MM.1S (cell line): ENCODE measurements at places on chromosomes 5 and 9.
A peak's percentile ranks its signal among the peaks of the same experiment; 100 is the strongest.

DNA sequence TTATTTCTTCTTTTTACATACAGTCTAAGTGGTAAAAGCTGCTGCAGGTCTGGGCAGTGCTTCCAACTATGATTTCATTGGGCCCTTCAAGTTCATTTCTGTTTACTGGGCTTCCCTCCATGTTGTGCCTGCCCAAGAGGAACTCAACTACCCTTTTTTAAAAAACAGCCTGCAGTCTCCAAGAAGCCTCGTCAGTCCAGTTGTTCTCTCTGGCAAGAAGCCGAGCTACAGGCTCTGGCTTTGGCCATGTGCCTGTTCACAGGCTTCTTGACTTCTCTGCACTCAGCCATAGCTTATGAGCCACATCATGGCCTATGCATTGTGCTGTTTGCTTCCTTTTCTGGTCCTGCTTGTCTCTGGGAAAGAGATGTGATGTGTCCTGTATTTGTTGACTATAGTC is 119.7 kb upstream of the PJA2 start:
- no peak overlapping the region for H3K4me3 ChIP-seq

- H3K4me3 ChIP-seq, result no peak overlapping the region
- DNase-seq, result no peak
- H3K27ac ChIP-seq, result no peak overlapping the region
- H3K36me3 ChIP-seq, result no peaks in the 10 kb centered on the region
- H3K4me1 ChIP-seq, result no peaks in the 10 kb centered on the region
Observed at GRCh38 chr5:95237324-95237723, 47.6 kb downstream of the MCTP1 start.

DNA sequence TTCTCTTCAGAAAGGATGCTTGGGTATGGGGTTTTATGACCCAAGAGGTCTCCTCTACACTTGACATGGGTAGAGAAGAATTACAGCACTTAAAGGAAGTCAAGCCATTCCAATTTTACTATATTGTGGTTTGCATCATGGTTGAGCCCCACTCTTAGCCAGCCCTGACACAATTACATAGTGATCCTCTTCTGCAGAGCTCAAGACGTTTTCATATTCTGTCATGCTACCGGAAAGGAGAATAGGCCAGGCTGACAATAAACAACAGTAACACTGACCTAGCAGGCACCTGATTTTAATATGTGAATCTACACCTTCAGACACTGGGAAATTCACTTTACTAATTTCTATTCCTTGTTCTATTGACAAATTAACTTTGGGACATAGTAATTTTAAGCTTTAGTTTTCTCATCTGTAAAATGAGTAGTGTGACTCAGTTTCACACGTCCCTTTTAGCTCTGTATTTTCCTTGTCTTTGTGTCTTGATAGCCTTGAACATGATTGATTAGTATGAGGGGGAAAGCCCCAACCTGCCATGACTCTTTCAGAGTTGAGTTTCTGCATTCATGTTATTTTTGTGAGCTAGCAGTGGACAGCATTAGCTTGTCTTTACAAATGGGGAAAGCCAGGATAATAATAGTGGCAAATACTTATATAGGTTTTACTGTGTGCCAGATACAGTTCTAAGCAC is 83.8 kb downstream of the SV2C start:
- H3K27me3 ChIP-seq, result no peaks in the 10 kb centered on the region
- H3K4me3 ChIP-seq, result no peak overlapping the region
- H3K4me1 ChIP-seq, result no peaks in the 10 kb centered on the region
- no peaks in the 10 kb centered on the region for H3K36me3 ChIP-seq
- H3K27ac ChIP-seq, result no peak overlapping the region

- DNase-seq, result peak; percentile 50
- no peak overlapping the region for H3K27ac ChIP-seq
- H3K4me1 ChIP-seq, result peaks cover 5% of the 10 kb centered on the region; the same call in 1 of the 2 replicates
- peaks cover 62% of the 10 kb centered on the region for H3K27me3 ChIP-seq
- peak overlapping the region; percentile 32; the same call in 1 of the 2 replicates for H3K4me3 ChIP-seq
Observed at GRCh38 chr9:130235558-130236435, 29.8 kb upstream of the HMCN2 start.

GRCh38 chr9:93601063-93601462 is 24.7 kb downstream of the PHF2 start:
- no peak for DNase-seq
- H3K36me3 ChIP-seq, result no peaks in the 10 kb centered on the region
- H3K4me3 ChIP-seq, result no peak overlapping the region
- H3K4me1 ChIP-seq, result 0 out of 2 replicates have a peak, but pooled peaks cover 6% of the 10 kb centered on the region
- H3K27ac ChIP-seq, result no peak overlapping the region

DNA sequence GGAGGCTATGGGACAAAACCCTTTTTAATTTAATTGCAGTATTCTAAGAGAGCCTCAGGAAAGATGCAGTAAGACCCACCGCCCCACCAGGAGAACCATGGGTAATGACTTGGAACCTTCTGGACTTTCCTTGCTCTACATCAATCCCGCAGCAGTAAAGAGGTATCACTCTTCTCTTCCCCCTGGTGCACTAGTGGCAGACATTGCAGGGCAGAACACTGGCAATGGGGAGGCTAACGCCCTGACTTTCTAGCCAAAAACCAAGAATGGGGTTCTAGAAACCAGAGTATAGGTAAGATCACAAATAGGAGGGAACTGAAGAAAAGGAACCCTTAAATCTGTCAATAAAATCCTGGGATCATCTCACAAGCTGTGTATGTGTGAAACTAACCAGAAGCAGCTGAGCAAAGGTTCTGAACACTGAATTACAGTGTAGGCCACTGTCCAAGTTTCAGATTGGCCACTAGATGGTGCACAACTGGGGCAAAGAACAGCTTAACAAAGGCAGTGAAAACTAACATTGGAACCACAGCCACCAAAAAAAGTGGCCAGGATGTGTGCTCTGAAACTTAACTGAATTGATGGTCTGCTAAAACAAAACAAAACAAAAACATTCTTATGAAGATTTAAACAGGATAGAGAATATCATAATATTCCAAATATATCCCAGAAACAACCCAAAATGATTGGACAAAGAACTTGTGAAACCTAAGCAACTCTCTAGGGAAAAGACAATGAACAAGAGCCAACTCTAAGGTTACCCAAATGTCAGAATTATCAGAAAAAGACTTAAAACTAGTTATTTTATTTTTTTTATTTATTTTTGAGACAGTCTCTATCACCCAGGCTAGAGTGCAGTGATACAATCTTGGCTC is 6.6 kb upstream of the FAM151B start:
- H3K27ac ChIP-seq, result peak overlapping the region; percentile 13; the same call in 1 of the 2 replicates
- H3K27me3 ChIP-seq, result no peaks in the 10 kb centered on the region
- DNase-seq, result peak; percentile 67
- peaks cover 11% of the 10 kb centered on the region for H3K4me1 ChIP-seq

GRCh38 chr5:102582696-102583095 is 83.9 kb upstream of the SLCO6A1 start:
- no peak overlapping the region for H3K4me3 ChIP-seq
- no peaks in the 10 kb centered on the region for H3K27me3 ChIP-seq
- no peaks in the 10 kb centered on the region for H3K36me3 ChIP-seq
- H3K4me1 ChIP-seq, result no peaks in the 10 kb centered on the region
- DNase-seq, result no peak
- no peak overlapping the region for H3K27ac ChIP-seq

DNA sequence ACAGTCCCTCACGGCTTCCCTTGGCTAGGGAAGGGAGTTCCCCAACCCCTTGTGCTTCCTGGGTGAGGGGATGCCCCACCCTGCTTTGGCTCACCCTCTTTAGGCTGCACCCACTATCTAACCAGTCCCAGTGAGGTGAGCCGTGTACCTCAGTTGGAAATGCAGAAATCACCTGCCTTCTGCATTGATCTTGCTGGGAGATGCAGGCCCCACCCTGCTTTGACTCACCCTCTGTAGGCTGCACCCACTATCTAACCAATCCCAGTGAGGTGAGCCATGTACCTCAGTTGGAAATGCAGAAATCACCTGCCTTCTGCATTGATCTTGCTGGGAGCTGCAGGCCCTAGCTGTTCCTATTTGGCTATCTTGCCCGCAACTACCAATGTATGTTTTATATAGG is 44.7 kb downstream of the CCL28 start:
- no peak for DNase-seq
- no peaks in the 10 kb centered on the region for H3K27me3 ChIP-seq
- no peak overlapping the region for H3K4me3 ChIP-seq
- H3K27ac ChIP-seq, result no peak overlapping the region
- H3K4me1 ChIP-seq, result no peaks in the 10 kb centered on the region
- no peaks in the 10 kb centered on the region for H3K36me3 ChIP-seq

- H3K4me3 ChIP-seq, result no peak overlapping the region
- H3K4me1 ChIP-seq, result 0 out of 2 replicates have a peak, but pooled peaks cover 11% of the 10 kb centered on the region
- no peak overlapping the region for H3K27ac ChIP-seq
- H3K27me3 ChIP-seq, result no peaks in the 10 kb centered on the region
- H3K36me3 ChIP-seq, result no peaks in the 10 kb centered on the region
Observed at GRCh38 chr5:65100911-65101631, 332.3 kb downstream of the CWC27 start.

GRCh38 chr5:73118391-73118973 is 1.9 kb upstream of the TMEM171 start:
- H3K36me3 ChIP-seq, result no peaks in the 10 kb centered on the region
- no peak for DNase-seq
- H3K27ac ChIP-seq, result no peak overlapping the region
- peaks cover 31% of the 10 kb centered on the region for H3K27me3 ChIP-seq

- no peaks in the 10 kb centered on the region for H3K36me3 ChIP-seq
- DNase-seq, result no peak
- peaks cover 4% of the 10 kb centered on the region for H3K4me1 ChIP-seq
- H3K27ac ChIP-seq, result no peak overlapping the region
- H3K27me3 ChIP-seq, result no peaks in the 10 kb centered on the region
Observed at GRCh38 chr5:1380910-1381309, 36.0 kb upstream of the CLPTM1L start.

GRCh38 chr9:27194401-27195091 is 85.5 kb downstream of the TEK start:
- no peak for DNase-seq
- no peaks in the 10 kb centered on the region for H3K27me3 ChIP-seq
- no peak overlapping the region for H3K27ac ChIP-seq
- no peaks in the 10 kb centered on the region for H3K36me3 ChIP-seq
- no peak overlapping the region for H3K4me3 ChIP-seq

GRCh38 chr5:57416278-57416994 is 66.2 kb downstream of the ACTBL2 start:
- no peak overlapping the region for H3K27ac ChIP-seq
- no peaks in the 10 kb centered on the region for H3K4me1 ChIP-seq
- H3K36me3 ChIP-seq, result no peaks in the 10 kb centered on the region
- no peak overlapping the region for H3K4me3 ChIP-seq

- no peak overlapping the region for H3K27ac ChIP-seq
- H3K4me1 ChIP-seq, result no peaks in the 10 kb centered on the region
- no peaks in the 10 kb centered on the region for H3K27me3 ChIP-seq
Observed at GRCh38 chr5:19233573-19233972, 754.4 kb downstream of the CDH18 start.

- DNase-seq, result no peak
- no peaks in the 10 kb centered on the region for H3K4me1 ChIP-seq
- no peaks in the 10 kb centered on the region for H3K27me3 ChIP-seq
- H3K36me3 ChIP-seq, result no peaks in the 10 kb centered on the region
- no peak overlapping the region for H3K27ac ChIP-seq
Observed at GRCh38 chr5:76274571-76274970, 128.5 kb upstream of the IQGAP2 start.

- H3K4me1 ChIP-seq, result peaks cover 38% of the 10 kb centered on the region
- H3K27ac ChIP-seq, result peak overlapping the region; percentile 78
- peak overlapping the region; percentile 43 for H3K4me3 ChIP-seq
- no peaks in the 10 kb centered on the region for H3K27me3 ChIP-seq
- peak; percentile 25 for DNase-seq
Observed at GRCh38 chr9:70049236-70049635, 5.6 kb downstream of the MAMDC2 start.

GRCh38 chr5:74963407-74963806 is 89.0 kb downstream of the GCNT4 start:
- no peaks in the 10 kb centered on the region for H3K4me1 ChIP-seq
- no peaks in the 10 kb centered on the region for H3K36me3 ChIP-seq
- no peak overlapping the region for H3K4me3 ChIP-seq
- no peaks in the 10 kb centered on the region for H3K27me3 ChIP-seq
- no peak overlapping the region for H3K27ac ChIP-seq

DNA sequence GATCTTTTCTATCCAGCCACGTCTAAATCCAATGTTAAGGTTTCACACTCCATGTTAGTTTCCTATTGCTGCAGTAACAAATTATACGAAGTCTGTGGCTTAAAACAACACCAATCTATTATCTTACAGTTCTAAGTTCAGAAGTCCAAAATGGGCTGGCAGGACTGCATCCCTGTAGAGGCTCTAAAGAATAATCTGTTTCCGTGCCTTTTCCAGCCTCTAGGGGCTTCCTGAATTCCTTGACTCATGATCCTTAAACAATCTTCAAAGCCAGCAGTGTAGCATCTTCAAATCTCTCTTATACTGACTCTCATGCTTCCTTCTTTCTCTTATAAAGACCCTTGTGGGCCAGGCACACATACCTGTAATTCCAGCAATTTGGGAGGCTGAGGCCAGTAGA is 6.8 kb downstream of the PLGRKT start:
- no peaks in the 10 kb centered on the region for H3K4me1 ChIP-seq
- H3K4me3 ChIP-seq, result no peak overlapping the region
- H3K27ac ChIP-seq, result no peak overlapping the region
- H3K27me3 ChIP-seq, result no peaks in the 10 kb centered on the region
- no peaks in the 10 kb centered on the region for H3K36me3 ChIP-seq

- no peaks in the 10 kb centered on the region for H3K27me3 ChIP-seq
- H3K27ac ChIP-seq, result no peak overlapping the region
- H3K4me1 ChIP-seq, result no peaks in the 10 kb centered on the region
- no peak overlapping the region for H3K4me3 ChIP-seq
Observed at GRCh38 chr5:40746703-40747102, 9.1 kb downstream of the TTC33 start.

DNA sequence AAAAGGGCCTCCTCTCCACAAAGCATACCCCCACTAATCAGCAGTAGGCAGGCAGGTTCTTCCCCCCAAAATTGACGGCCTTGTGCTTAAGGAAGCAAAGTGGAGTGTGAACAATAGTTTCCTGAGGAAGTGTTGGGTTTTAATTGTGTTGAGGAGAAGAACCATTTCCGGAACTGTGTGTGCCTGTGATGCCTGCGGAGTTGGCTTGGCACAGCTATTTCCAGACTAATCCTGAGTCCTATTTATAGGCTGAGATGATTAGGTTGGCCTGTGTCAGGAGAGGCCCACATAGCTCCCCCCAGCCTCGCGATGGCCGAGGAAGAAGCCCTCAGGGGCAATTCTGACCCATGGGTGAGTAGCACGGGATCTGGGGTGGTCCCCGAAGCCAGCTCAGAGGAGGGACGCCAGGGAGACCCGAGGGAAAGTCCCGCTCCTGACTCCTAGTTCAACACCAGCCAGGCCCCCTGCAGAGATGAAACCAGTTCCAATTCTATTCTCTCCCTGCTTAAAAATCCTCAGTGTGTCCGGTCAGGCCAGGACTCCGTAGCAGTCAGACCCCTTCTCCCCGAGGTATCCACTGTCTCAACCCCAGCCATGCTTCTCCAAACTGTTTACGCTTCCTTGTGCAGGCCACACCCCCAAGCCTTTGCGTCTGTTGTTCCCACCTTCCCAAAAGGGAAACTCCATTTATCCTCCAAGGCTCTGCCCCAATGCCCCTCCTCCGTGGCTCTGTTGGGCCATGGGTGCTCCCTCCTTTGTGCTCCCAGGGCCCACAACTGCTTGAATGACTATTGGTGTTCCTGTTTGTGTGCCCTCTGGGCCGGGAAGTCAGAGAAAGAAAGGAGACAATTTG is 18.1 kb downstream of the GSN start:
- H3K27me3 ChIP-seq, result no peaks in the 10 kb centered on the region
- H3K36me3 ChIP-seq, result no peaks in the 10 kb centered on the region
- no peak overlapping the region for H3K4me3 ChIP-seq
